ENCODE measurements at places on chromosomes 5 and 9.

DNA sequence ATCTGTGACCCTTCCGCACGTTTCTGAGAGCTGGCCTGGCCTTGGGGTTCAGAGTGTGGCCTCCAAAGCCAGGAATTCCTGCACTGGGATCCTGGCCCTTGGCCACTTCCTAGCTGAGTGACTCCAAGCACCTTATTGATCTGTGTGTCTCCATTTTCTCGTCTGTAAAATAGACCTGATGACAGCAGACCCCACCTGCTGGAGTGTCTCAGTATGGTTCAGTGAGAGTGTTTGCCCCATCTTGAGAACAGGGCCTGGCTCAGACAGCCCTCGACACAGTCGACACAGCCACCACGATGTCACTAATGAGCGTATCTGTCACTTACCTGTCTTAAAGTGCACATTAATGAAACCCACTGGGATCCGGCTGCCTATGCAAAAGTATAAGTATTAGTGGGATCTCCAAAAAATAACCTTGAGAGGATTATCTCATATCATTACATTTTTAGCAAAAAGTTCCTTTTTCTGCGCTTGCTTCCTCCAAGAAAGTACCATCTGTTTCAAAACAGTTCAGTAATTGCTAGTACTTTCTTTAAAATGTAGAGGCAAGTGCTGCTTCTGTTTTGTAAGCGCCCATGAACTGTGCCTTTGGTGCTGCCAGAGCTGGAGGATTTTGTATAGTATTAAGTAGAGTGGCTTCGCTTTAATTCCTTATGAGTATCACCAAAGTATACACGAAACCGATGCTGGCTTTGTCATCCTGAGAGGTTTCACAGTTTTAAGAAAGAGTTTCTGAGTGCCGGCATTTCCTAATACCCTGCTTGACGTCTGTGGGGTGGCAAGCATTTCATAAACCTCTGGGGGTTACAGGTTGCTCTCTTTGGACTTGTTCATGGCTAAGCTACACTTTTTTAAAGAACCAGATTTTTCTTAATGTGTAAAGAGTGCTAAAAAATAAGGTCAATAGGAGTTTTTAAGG is 31.7 kb downstream of the UBE2QL1 start:
- no peak for DNase-seq

GRCh38 chr9:116318468-116319374 is 165.1 kb downstream of the PAPPA start:
- no peak for DNase-seq

DNA sequence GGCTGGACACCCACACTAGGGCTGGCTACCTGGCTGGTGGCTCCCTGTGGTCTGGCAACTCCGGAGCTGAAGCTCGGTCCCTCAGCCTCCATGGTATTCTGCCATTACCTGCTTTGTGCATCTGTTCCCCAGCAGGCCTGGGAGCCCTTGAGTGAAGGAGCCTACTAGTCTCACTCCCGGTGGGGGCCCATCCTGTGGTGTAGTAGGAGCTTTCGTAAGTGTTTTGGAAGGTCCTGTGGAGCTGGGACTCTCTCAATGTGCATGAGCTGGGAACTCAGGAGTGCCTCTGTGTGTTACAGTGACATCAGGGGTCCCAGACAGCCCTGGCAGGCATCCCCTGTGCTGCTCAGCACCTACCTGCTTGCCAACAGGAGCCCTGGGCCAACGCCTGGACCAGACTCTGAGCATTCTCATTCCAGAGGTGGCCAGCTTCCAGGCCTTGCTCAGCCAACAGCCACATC is 267.1 kb downstream of the GADD45G start:
- no peak for DNase-seq

DNA sequence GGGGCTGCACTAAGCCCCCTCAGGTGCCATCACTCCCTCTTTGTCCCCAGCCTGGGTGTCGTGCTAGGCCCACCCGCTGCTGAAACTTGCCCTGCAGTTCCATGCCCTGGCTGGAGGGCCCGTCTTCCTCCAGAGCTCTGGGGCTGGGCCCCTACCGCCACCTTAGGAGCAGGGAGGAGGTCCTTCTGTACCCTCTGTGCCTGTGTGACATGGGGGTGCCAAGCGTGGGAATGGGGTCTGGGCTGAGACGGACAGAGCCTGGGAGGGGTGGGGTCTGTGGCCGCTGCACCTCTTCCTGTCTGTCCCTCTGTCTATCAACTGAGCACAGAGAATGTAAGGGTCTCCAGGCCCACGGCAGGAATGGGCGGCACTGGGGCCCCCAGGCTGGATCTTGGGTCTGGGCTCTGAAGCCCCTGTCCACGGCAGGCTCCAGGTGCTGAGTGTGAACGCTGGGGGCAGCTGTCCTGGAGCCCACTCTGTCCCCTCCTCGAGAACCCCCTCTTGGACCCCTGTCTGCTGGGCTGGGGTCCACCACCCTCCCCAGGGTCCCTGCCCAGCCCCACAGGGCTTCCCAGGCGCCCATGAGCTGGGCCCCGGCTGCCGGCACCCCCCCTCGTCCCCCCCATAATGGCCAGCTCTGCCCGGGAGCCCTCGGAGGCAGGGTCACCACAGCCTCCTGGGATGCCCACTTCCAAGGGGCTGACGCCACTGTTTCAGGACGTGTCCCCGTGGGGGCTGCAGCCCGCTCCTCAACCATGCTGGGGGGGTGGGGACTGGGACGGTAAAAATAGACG is 15.8 kb upstream of the NRARP start:
- DNase-seq = no peak

DNA sequence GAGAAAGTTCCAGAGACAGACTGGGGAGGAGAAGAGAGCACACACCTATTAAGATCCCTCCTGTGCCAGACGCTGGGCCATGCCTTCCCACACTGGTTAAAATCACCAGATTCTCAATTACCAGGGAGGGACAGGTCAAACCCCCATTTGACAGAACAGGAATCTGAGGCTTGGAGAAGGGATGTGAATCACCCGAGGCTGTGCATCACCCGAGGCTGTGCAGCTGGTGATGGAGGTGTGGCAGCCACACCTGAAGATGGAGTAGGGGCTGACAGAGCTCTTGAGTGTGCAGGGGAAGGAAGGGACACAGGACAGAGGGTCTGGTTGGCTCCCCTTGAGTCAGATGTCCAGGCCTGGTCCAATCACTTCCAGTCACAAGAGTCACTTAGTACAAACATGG is 70.6 kb downstream of the LMX1B start:
- no peak for DNase-seq

GRCh38 chr5:8633259-8633658 is 764.3 kb downstream of the MTRR start:
- DNase-seq = no peak

DNA sequence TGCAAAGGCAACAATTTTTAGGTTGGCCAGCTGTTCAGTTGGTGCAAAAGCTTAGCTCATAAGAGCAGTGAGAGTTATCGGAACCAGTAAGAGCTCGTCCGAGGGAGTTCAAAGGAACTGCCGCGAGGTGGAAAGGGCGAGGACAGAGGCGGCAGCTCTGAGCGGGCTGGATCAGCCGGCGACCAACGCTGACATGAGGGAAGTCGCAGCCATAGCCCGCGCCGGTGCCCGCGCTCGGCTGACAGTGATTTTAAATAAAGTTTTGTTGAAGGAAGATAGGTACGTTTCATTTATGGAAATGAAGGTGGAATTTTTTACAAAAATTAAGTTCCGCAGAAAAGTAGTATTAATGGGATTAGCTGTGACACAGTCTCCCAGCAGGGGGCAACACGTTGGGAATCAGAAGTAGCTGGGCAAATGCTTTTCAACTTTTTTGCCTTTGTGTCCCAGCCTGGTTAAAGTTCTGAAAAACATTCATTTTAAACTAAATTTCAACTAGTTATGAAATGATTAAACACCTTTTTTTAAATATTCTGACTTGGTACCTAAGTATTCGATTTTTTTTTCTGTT is 43.2 kb downstream of the FBXO4 start:
- no peak for DNase-seq

DNA sequence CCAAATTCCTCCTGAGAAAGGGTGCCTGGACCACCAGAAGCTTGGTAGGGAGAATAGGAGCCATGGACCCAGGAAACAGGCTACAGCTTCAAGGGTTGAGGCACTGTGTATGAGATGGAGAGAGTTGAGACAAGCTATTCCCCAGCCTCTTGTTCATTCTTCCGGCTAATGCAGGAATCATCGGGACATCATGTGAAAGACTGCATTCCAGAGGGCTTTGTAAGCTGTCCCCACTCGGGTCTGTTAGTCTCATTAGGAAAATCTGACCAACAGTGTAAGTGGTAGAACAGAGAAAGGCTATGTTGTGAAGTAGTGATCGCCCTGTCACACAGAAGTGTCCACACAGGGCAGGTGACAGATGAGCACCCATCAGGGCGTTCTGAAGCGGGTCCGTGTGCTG is 81.4 kb downstream of the GABBR2 start:
- DNase-seq = no peak

GRCh38 chr9:17653947-17654465 is 75.1 kb downstream of the SH3GL2 start:
- no peak for DNase-seq

- no peak for DNase-seq
These were observed 205.6 kb upstream of the ADAMTSL1 start for GRCh38 chr9:18268381-18268780.

- DNase-seq = no peak
These were observed 36.3 kb upstream of the CDH10 start for GRCh38 chr5:24681106-24681505.

DNA sequence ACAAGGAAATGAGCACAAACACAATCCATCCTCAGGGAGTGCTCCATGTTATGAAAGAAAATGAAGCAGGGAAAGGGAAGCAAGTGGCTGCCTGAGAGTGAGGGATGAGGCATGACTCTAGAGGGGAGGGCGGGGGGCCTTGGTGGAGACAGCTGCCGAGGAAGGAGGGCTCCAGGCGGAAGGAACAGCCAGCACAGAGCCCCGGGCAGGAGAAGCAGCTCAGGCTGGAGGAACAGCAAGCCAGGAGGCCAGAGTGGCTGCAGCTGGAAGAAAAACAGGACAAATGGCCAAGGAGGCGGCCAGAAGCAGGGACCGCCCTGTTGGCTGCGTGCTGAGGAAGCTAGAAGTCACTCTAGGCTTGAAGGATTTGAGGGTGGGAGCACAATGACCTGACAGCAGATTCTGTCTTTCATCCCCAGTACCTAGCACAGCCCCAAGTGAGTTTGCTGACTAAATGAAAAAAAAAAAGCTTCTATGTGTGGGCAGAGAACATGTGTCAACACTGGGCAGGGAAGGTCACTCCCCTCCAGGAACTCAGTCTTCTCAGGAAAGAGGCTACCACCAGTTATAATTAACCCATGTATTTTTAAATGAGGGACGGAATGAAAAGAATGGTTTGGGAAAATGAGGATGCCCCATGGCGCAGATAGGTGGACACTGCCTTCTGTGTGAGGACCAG is 142.8 kb downstream of the DCP2 start:
- DNase-seq = no peak

GRCh38 chr9:35832814-35833213 is 3.8 kb downstream of the TMEM8B start:
- no peak for DNase-seq

GRCh38 chr9:88852794-88853193 is 138.5 kb upstream of the S1PR3 start:
- no peak for DNase-seq

- DNase-seq = no peak
These were observed 31.2 kb downstream of the GPR21 start for GRCh38 chr9:123064716-123065115.

DNA sequence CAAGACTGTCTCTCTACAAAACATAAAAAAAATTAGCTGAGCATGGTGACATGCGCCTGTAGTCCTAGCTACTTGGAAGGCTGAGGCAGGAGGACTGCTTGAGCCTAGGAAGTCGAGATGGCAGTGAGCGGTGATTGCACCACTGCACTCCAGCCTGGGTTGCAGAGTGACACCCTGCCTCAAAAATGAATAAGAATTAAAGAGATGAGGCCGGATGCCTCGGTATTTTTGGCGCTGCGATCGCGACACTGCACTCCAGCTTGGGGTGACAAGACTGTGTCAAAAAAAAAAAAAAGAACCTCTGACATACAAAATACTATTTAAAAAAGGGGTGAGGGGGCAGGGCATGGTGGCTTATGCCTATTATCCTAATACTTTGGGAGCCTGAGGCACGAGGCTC is 7.3 kb downstream of the GPBP1 start:
- no peak for DNase-seq

DNA sequence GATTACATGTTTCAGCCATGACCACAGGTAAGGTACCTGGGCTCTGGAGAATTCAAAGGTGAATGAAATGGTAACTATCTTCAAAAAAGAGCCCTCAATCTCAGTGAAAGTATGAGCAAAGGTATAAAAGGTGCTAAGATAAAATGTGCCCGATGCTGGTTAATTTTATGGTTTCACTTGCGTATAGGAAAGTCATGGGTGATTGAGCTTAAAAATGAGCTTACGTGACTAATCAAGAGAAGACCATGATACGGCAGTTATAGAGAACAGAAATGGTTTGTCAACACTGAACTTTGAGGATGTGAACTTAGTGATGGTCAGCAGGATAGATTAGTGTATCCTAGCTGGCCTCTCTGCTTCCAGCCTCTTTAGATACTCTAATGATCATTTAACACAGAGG is 320.1 kb downstream of the DEPDC1B start:
- DNase-seq = no peak

GRCh38 chr5:134608555-134608954 is 24.1 kb downstream of the SAR1B start:
- DNase-seq = no peak

GRCh38 chr5:24102010-24102409 is 542.8 kb downstream of the CDH10 start:
- DNase-seq = no peak

DNA sequence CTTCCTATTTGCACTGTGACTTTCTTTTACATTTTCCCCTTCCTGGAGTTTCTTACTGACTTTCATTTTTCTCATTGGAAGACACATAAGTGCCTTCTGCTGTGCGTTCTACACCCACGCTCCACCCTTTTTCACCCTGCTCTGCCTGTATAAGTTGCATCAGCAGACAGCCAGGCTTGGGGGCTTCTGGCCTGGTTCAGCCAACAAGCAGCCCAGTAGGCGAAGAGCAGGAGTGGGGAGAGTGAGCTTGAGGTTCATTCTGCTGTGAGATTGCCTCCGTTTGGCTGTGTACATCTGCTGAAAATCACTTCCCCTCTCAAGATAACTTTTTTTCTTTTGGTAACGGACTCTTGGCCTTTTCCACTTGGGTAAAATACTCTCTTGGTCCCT is 38.4 kb downstream of the RASGRF2 start:
- DNase-seq = no peak

GRCh38 chr5:77563475-77563874 is 71.4 kb upstream of the WDR41 start:
- peak; percentile 76 for DNase-seq

- no peak for DNase-seq
These were observed 17.0 kb downstream of the ERAP2 start for GRCh38 chr5:96893342-96893741.

- peak; percentile 45 for DNase-seq
These were observed at the start of gene FAM221B for GRCh38 chr9:35828716-35829083. Gene FAM221B (minus strand): TSS chr9:35828732. CDS start chr9:35826161, 2,571 bp downstream.

- DNase-seq = no peak
These were observed 7.6 kb downstream of the PAM start for GRCh38 chr5:102762562-102763227.

- no peak for DNase-seq
These were observed 17.7 kb downstream of the LPAR1 start for GRCh38 chr9:111020594-111020993.

GRCh38 chr9:129637673-129638439 is 4.1 kb downstream of the ASB6 start:
- DNase-seq = no peak
